ENCODE measurements at places on chromosomes 7 and 10.

- no peak for DNase-seq
These were observed 90.5 kb downstream of the CUL1 start for GRCh38 chr7:148789220-148789619.

DNA sequence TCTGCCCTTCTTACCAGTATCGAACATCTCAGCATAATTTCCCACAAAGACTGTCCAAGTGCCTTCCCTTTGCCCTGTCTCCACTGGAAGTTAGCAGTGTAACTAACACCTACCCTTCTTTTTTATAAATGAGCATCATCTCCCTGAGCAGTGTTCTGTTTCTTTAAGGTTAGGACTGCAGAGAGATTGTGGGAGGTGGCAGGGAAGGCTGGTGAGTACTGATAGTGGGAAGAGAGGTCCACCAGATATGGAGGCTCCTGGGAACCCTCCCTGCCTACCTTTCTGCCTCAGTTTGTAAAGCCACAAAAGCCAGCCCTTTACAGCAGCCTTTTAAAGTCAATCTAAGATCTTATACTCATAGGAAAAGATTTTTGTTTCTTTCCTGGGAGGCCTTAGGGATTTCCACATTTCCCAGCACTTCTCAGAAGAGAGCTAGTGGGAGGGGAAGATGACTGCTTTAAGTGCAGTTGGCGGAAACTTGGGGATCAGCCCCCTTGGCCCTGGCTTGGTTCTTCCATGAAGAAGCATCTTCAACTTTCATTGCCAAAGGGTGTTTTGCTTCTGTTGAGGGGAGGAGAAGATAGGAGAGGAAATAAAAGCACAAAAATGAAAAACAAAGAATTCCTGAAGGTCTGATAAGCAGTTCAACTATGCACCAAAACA lies 36.6 kb upstream of the CALD1 start:
- DNase-seq, result no peak

- no peak for DNase-seq
These were observed 370.6 kb downstream of the RPS24 start for GRCh38 chr10:78404296-78404695.

DNA sequence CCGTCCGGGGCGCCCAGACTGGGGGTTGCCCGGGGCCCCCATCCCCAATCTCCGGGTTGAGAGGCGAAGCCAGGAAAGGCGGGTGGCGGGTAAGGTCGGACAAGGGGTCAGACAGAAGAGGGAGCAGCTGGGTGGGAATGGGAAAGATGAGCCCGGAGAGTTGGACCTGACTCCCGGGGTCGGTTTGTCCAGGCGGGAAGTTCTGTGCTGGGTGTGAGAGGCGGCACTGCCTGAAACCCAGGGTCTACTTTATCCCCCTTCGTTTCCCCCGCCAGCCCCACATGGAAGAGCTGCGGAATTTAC lies 675 bp downstream of the SLC4A2 start:
- DNase-seq, result no peak

- no peak for DNase-seq
These were observed 51.4 kb downstream of the BTAF1 start for GRCh38 chr10:91974960-91975359.

DNA sequence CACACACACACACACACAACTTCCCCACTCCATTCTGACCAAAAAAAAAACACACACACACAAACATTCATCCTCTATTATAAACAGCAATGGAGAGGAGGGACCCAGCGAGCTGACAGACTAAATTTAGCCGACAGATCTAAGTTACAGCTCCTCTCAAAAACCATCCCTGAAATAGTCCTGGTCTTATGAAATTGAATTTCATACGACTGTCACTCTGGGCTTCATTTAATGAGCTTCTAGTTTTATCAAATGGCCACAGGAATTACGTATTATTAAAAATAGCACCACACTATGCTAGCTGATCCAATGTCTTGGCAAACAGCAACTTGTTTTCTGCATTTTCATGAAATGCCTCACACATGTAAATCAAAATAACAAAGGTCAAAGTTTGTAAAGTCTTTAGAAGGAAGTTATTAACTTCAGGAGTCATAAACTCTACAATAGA lies 131.3 kb upstream of the ASAH2 start:
- DNase-seq, result no peak

GRCh38 chr7:62361-63116 lies 129.8 kb upstream of the FAM20C start:
- DNase-seq, result no peak

GRCh38 chr7:30427296-30428070 lies 51.1 kb downstream of the NOD1 start:
- DNase-seq, result no peak

DNA sequence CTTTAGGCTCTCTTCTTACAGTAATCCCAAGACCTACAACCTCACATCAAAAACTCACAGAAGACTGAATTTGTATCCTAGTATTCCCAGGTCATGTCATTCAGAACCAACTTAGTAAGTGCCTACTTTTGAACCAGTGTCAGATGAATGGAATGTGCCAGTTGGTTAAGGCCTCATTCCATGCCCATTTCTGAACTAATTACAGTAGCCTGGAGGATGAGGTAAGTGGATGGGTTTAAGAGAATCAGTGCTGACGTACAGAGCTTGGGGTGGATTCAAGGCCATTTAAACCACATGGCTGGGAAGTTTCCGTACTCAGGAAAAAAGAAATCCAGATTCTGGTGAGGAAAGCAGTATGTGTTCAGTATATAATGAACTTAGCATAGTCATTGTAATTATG lies 21.9 kb upstream of the FOXP2 start:
- DNase-seq, result no peak

- no peak for DNase-seq
These were observed 329.0 kb downstream of the RNLS start for GRCh38 chr10:88254091-88254490.

GRCh38 chr10:69504576-69505250 lies 53.4 kb downstream of the TSPAN15 start:
- no peak for DNase-seq

DNA sequence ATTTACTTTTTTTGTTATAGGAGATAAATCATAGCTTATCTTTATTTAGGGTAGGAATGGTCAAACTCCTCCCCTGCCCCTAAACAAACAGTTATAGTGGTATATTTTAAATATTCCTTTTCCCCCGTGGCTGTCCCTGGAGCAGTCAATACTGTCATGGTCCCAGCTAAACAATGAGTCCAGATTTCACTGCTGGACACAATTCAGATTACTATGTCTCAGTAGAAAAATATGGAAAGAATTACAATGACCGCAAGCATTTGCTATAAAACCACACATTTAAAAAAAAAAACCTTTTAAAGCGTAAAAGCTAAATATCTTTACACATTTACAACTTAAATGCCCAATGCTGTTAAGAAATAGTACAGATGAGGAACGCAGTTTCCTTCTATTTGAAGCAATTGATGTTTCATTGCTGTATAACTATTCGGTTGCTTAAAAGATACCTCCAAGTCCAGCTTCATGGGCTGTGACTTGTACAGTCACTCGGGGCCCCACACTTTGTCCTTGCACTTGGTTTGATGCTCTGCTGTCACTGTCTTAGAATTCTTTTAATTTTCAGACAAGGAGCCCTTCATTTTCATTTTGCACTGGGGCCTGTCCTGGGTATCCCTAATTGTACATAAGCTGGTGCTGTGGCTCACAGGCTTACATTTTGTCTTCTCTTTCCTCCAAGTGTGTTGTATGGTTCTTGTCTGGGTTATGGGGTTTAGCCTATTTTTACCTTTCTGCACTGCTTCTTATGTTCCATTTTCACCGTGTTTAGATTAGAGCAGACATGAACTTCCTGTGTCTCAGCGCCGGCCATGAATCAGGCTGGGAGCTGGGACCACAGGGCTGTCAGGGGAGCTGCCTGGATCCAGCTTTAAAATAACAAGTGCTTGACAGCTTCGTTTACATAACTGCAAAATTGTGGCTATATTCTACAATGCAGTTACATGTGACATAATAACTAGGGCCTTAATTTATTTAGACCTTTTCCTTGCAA lies 530.2 kb upstream of the FZD8 start:
- DNase-seq, result no peak

DNA sequence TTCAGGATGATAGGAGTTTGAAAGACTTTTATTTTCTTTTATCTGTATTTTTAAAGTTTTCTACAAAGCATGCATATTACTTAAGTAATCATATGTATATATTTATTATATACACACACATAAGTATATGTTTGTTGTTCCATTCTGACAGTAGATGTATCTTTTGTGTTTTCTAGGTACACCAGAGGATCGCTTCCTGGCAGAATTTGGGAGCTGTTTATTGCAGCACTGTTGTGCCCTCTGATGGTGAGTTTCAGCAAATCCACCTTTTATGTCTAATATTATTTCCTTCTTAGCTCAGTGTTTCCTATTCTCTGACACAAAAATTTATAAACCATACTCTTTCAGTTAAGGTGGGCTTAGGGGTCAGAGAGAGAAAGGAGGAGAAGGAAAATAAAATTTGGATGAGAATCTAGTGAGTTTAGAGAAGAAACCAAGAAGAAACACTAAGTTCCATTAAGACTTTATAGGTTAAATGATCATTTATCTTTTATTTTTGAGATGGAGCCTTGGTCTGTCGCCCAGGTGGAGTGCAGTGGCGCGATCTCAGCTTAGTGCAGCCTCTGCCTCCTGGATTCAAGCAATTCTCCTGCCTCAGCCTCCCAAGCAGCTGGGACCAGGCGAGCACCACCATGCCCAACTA lies 59.2 kb upstream of the OIT3 start:
- no peak for DNase-seq

Measured in stimulated activated CD8-positive, alpha-beta memory T cell treated with anti-CD3 and anti-CD28 coated beads, Interleukin-4, amount 100 ng/mL, for 1 hour (primary cell).